ENCODE measurements at places on chromosomes 6 and 20.

- DNase-seq: no peak
Observed at GRCh38 chr6:30683183-30683979, 3.1 kb downstream of the PPP1R18 start.

GRCh38 chr6:6469074-6469473, 119.4 kb upstream of the LY86 start:
- DNase-seq: peak; percentile 38

GRCh38 chr6:147676495-147677199, 168.2 kb downstream of the SAMD5 start:
- peak; percentile 1 for DNase-seq

- DNase-seq: no peak
Observed at GRCh38 chr20:6870559-6870958, 103.1 kb downstream of the BMP2 start.

DNA sequence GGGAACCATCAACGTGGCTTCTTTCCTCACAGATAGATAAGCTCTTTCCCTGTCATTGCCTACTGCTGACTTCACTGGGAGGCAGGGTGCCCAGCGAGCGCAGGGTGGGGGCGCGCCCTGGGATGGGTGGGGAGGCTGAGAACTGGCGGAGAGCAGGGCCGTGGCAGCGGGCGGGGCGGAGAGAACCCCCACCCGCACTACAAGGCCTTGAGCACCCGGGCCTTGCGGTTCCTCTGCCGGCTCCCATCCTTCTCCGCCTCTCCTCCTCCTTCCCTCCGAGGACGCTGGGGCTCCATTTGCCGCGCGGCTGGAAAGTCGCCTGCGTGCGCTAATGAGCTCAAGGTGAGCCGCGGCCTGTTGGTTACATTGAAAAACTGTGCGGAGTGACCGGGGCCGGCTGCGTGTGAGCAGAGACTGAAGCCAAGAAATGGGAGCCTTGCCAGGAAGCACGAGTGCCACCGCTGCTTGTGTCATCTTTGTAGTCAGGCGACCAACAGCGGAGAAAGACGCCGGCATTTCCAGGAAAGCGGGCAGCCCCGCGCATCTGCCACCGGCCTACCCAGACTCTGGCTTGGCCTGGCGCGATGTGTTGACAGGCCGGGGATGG, 963.5 kb upstream of the SLC35B3 start:
- DNase-seq: no peak

- DNase-seq: no peak
Observed at GRCh38 chr6:71908162-71908765, 21.9 kb downstream of the RIMS1 start.

- DNase-seq: no peak
Observed at GRCh38 chr20:46943861-46944591, 49.4 kb downstream of the EYA2 start.

GRCh38 chr6:168394606-168395005, 46.4 kb upstream of the SMOC2 start:
- no peak for DNase-seq

DNA sequence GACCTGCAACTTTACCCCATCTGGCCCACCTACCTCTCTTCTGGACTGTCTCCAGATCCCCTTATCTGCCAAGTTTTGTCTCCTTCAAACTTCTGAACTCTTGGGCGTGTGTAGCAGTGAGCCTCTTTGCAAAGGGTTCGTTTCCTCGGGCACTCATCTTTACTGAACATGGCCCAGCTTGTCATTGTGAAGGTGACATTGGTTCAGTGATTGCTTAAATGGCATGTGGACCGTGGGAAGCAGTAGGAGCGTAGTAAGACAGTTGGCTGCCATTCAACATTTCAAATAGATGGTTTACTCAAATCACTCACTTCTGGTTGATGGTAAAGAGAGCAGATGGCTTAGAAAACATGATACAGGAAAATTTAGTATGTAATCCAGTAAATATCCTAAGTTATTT, 34.8 kb upstream of the KIF25 start:
- no peak for DNase-seq

GRCh38 chr6:163554663-163555062, 140.1 kb downstream of the QKI start:
- peak; percentile 69 for DNase-seq

GRCh38 chr20:3804254-3804751, 8.2 kb downstream of the CDC25B start:
- DNase-seq: no peak

- DNase-seq: peak; percentile 43
Observed at GRCh38 chr6:139595183-139595582, 220.7 kb upstream of the CITED2 start.

DNA sequence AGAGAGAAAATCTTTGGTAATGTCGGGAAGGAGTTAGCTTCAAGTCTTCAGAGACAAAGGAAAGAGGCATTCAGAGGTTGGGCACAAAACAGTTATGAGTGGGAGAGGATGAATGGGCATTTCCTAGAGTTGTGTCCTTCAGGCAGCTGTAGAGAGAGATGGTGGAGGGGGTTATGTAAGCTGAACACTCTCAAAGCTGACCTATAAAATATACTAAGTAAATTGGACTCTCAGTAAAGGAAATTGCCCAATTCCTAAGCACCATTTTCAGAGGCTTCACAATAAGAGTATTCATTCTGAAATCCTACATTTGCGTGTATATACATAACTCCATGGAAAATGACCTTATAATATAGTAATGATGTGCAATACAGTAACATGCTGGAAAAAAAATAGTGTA, 161.2 kb downstream of the KCNQ5 start:
- no peak for DNase-seq

DNA sequence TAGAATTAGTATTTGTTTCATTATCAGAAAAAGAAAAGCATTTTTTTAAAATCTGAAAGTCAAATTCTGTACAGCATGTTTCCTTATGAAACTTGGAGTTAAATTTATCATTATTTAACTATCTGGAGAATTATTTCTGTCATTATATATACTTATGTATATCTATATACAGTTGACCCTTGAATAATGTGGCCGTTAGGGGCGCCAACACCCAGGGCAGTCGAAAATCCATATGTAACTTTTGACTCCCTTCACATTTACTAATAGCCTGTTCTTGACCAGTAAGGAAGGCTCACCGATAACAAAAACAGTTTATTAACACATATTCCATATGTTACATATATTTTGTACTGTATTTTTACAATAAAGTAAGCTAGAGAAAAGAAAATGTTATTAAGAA, 341.2 kb downstream of the ADGRB3 start:
- DNase-seq: no peak

GRCh38 chr20:53611449-53611894, 17.8 kb upstream of the ZNF217 start:
- DNase-seq: peak; percentile 97

DNA sequence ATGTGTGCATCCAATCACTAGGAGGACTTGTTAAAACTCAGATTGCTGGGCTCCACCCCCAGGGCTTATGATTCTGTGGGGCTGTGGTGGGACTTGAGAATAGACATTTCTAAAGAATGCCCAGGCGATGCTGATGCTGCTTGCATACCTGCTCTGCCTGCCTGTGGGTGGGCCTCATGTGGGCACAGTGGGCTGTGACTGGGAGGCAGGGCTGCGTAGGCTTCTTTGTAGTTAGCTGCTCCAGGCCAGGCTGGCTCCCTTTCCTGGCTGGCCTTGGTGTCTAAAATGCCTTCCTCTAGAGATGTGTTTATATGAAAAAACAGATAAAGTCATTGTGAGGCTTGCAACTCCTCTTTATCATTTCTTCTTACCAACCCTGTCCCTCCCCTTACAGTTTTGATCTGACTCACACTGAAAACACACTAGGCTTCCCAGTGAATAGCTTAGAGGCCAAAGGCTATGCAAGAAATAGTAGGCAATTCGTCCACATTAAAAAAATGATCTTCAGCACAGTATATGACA, 495.5 kb upstream of the MAP3K7 start:
- DNase-seq: peak; percentile 3

- no peak for DNase-seq
Observed at GRCh38 chr6:74161380-74161779, 465.4 kb downstream of the CD109 start.

- no peak for DNase-seq
Observed at GRCh38 chr6:164227952-164228522, 813.5 kb downstream of the QKI start.

- DNase-seq: no peak
Observed at GRCh38 chr20:62339647-62340062, 27.5 kb downstream of the LAMA5 start.

GRCh38 chr20:8601542-8601912, 467.4 kb upstream of the PLCB4 start:
- DNase-seq: no peak

DNA sequence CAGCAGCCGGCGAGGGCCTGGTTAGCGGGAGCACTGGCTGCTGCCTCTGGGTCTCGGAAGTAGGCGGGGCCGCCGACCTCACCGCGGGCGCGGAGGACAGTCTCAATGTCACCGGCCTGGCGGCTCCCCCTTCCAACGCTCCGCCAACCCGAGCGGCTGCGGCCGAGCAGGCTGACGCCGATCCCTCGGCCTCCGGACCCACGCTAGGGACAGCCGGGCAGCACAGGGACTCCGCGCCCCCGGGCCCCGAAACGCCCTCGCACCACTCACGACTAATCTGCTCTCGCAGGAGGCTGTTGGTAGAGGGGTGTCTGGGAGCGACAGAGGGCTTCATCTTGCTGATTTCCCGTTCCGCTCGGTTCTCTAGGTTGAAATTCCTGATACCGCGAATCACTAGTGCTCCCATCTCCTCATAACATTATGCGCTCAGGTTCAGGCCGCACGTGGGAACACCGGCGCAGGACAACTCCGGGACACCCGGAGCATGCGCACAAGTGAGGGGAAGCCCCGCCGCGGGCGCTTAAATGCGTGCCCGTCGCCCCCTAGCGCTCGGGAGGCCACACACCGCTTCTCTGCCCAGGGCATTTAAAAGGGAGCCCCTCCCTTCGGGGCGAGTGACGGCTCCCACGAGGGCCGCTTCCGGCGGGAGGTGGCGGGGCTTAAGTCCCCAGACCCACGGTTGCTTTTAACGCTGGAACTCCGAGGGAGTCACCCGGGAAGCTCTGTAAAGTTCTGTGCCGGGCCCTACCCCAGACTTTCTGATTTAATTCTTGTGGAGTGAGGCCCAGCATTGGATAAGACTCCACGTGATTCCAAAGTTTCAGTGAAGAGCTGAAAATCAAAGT, at the start of gene NDUFAF4:
Gene NDUFAF4, minus strand, starts transcription at position 496 of the 845 bp plus-strand sequence. Its CDS starts 90 bp downstream, at position 406.
- peak; percentile 89 for DNase-seq

DNA sequence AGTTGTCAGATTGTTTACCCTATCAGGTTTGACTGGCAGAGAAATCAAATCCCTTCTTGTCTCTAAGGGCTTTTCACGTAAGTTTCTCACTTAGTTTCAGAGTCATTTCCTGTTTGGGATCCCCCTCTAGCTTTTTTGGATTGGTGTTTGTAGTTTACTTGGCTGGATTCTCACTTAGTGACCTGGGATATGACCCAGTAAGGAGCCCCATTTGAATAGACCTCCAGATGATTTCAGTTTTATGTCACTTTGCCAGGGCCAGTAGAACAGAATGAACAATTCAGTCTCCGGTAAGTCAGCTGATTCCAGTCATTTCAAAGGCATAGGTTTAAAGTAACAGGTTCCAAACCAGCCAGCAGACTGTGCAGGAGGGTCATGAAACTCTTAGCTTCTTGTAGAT, 8.2 kb downstream of the FAM135A start:
- no peak for DNase-seq

DNA sequence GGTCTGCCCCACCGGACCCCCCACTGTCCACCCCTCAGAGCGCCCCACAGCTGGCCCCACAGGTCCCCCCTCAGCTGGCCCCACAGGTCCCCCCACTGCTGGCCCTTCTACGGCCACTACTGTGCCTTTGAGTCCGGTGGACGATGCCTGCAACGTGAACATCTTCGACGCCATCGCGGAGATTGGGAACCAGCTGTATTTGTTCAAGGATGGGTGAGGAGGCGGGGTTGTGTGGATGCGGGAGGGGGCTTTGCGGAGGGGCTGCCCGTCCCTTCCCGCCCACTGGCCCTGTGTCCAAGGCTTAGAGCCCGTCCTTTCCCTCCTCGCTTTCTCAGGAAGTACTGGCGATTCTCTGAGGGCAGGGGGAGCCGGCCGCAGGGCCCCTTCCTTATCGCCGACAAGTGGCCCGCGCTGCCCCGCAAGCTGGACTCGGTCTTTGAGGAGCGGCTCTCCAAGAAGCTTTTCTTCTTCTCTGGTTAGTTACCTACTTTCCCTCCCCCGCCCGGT, 4.7 kb downstream of the MMP9 start:
- DNase-seq: no peak

DNA sequence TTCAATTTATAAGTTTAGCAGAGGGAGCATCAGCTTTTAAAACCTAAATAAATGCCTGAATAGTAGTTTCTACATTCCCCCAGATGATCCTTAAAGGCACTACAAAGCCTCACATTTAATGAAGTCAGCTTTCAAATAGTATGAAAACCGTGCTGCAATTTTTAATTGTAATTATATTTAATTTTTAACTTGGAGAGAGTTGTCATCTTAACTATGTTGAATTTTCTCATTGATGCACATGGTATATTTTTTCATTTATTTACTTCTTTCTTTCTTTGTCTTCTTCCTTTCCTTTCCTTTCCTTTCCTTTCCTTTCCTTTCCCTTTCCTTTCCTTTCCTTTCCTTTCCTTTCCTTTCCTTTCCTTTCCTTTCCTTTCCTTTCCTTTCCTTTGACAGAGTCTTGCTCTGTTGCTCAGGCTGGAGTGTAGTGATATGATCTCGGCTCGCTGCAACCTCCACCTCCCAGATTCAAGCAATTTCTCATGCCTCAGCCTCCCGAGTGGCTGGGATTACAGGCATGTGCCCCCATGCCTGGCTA, 7.7 kb upstream of the SF3B5 start:
- no peak for DNase-seq

GRCh38 chr20:58723628-58723984, 31.0 kb downstream of the NPEPL1 start:
- no peak for DNase-seq

DNA sequence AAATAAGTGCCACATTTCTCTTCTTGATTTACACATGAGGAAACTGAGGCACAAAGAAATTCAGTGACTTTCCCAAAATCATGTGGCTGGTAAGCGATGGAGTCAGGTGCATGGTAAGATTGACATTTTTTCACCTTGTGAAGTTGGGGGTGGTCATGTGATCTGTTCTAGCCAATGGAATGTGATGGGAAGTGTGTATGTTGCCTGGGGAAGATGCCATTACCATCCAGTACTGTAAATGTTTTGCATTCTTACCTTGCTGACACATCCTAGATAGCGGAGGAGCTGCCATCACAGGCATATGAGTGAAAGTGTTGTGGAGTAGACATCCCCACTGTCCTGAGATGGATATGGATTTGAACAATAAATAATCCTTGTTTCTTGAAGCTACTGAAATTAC, 499.6 kb upstream of the SULF2 start:
- no peak for DNase-seq

All from fibroblast of mammary gland (primary cell).